ENCODE measurements at places on chromosomes 6 and 20. TPM values are rescaled to one million over a fixed set of nuclear protein-coding genes. Genes with fewer than 3 reads are reported as not detected.

Gene ZSCAN23
- 0.64 TPM for total RNA-seq

GRCh38 chr20:34988191-34988540 is 32.5 kb downstream of the MYH7B start:
- DNase-seq: no peak

Gene MEP1A
- 0.08 TPM for total RNA-seq

DNA sequence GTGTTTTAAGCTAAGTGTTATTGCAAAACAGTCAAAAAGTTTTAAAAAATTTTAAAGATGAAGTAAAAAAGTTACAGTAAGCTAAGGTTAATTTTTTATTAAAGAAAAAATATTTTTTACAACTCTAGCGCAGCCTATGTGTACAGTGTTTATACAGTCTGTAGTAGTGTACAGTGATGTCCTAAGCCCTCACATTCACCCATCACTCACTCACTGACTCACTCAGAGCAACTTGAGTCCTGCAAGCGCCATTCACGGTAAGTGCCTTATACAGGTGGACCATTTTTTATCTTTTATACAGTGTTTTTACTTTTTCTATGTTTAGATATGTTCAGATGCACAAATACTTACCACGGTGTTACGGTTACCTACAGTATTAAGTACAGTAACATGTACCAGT is 83.4 kb upstream of the STMND1 start:
- DNase-seq: no peak

DNA sequence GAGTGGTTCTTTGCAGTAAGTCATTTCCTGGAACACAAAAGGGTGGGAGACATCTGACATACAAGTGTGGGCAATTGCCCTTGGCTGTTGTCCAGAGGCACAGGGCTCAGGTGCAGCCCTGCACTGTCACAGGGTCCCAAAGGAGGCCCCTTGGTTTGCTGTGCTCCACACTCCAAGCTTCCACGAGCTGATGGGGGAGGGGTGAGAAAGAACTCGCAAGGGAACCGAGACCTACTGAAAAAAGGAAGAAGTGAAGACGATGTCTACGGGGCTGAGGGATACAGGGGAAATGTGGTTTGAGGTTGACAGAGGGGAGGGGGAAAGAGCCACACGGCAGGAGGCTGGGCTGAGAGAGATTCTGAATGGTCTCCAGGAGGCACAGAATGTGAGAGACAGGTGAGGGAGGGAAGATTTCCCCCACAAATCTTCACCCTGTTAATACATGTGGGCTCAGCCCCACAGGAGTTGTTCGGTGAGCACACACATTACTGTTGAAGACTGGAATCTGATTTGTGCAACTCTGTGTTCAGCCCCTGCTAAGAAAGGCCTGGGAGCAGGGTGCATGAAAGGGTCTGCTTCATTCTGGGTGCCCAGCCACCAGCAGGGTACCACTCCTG is 123.4 kb downstream of the LY86 start:
- no peak for DNase-seq

GRCh38 chr6:84118191-84118590 is 84.6 kb downstream of the MRAP2 start:
- no peak for DNase-seq

DNA sequence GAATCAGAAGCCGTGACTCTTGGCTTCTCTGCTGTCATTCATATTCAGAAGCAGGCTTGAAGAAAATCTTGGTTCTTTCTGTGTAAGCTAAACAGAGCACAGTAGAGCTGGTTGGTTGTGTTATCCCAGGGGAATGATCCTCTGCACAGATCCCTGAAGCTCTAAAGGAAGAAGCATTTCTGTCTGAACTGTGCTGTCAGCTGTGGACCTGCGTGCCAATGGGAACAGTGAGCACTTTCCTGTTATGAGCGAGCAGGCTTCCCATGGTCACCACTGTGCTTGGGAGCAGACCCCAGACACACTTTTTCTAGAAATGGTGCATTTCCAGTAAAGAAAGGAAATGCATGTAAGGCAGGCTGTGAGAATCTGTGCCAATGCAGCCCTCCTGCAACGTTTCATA is 490.2 kb downstream of the EPM2A start:
- no peak for DNase-seq

DNA sequence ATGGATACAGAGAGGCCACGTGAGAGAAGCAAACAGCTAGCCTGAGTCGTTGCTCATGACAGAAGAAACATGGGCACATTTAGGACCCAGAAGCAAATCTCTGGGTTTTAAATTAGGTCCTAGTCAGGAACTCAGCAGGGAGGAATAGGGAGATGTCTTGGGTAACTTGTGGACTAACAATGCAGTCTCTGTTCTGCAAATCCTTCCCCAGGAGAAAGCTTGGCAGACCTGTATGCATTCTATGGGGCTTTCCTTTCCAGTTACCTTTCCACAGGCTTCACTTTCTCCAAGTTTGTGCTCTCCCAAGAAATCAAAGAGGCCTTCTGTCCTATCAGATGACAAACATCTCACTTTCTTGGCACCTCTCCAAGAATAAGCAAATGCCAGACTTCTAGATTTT is 47.2 kb upstream of the PLCB4 start:
- peak; percentile 45 for DNase-seq

DNA sequence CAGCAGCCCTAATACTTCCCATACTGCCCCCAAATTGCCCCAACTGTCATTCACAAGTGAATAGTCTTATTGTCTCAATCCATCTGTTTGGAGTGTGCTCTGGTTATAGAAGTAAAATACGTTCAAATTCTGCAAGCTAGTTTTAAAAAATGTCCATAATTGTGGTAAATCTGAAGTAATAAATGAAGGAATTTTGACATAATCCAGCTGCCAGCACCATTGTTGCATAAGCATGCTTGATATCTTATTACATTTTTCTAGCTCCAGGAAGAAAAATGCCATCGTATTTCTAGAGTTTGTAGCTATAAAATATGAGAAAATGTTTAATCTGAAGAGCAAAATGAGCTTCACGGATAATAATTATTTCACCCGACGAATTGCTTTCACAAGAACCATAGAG is 664.7 kb downstream of the RFPL4B start:
- DNase-seq: no peak

Gene SLCO4A1
- 4.7 TPM for total RNA-seq

- peak; percentile 40 for DNase-seq
Observed at GRCh38 chr6:1091900-1092299, 220.0 kb upstream of the FOXQ1 start.

- DNase-seq: no peak
Observed at GRCh38 chr20:63280929-63281545, 8.4 kb downstream of the ARFGAP1 start.

DNA sequence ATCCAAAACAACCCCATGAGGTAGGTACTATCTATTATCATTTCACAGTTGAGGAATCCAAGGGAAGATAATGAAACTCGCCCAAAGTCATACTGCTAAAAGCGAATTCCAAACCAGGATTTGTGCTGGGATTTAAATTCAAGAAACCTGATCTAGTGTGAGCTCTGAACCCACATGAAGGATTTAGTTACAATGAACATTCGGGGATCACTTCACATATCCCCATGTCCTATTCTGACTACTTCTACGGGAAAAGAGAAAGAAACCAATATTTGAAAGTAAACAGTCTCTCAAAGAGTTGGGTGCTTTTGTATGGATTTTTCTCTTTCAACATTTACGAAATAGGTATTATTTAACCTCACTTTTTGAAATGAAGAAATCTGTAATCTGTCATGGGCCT is 12.9 kb downstream of the RANBP9 start:
- no peak for DNase-seq

DNA sequence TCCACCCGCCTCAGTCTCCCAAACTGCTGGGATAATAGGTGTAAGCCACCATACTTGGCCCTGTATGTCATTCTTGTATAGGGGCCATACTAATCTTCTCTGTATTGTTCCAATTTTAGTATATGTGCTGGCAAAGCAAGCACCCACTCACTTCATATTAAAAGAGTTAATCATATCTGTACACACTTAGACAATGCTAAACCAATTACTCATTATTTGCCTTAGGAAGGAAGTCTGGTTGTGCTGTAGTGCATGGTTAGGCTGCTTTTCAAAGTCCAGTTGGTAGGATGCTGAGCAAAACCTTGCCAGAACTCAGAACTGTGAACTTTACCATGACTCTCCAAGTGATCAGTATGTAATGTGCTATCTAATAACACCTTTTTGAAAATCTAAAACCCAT is 88.6 kb downstream of the LIN28B start:
- DNase-seq: no peak

Gene SPDEF
- 0.29 TPM for total RNA-seq

DNA sequence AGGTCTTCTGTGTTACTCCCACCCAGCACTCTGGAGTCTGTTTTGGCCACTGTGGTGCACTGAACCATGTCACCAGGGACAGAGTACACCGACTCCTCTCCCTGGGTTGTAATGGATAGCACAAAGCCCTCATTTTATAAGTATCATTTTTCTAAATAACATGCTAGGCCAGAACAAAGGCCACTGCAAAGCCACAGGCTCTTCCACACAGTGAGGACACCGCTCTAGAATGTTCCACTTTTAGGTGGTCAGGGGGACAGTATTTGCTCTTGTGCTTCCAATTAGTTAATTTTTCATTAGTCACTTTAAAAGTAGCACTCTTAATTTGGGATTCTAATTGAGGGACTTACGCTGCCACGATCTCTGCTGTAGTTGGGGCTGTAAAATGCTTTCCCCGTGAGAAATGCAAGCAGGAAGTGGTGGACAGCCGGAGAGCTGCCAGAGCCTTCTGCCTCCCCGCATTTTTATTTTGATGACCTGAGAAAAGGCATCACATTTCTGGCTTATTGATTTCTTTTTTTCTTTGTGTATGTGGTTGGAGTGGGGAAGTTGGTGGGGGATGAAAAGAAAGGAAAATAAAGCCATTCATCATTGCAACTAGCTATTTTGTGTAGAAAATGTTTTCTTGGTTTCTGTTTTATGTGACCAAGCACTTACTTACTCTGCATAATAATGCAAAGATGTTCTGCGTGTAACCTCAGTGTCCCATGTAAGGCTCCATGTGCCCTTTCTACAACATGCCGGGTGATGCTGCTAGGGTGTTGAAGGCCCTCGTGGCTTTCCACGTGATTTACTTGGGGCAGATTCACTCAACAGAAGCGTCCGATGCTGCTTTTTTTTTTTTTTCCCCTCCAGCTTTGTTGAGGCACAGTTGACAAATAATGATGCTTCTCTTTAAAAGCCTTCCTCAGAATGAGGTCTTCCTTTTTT is 195.9 kb downstream of the SASH1 start:
- DNase-seq: no peak

DNA sequence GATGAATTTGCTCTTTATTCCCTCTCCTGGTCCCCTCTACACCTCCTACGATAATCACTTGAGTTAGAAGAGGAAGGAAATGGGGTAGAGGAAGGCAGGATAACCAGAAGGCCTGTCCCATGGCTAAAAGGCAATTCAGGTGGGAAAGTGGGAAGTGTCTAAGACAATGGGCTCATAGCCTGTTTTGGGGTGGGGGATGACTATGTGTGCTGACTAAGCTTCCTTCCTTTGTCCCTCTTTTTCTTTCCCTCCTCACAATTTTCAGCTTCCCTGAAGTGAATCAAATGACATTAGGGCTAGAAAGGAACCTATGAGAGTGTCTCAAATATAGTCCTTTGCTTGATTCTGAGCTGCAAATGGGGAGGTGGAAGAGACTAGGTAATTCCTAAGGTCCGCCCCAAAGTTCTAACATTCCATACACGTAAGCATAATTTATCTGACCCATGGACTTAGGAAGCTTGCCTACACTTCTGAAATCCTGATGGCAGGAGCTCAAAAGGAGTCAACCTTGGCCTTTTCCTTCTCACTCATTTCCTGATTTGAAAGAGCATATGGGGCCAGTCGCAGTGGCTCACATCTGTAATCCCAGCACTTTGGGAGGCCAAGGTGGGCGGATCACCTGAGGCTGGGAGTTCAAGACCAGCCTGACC is 24.3 kb downstream of the EDEM2 start:
- DNase-seq: no peak

Gene PROKR2
- total RNA-seq: not detected

- no peak for DNase-seq
Observed at GRCh38 chr6:104087765-104088164, 772.0 kb downstream of the HACE1 start.

GRCh38 chr20:57092112-57092899 is 174.1 kb downstream of the BMP7 start:
- peak; percentile 62 for DNase-seq

Gene TGM3
- total RNA-seq: not detected

DNA sequence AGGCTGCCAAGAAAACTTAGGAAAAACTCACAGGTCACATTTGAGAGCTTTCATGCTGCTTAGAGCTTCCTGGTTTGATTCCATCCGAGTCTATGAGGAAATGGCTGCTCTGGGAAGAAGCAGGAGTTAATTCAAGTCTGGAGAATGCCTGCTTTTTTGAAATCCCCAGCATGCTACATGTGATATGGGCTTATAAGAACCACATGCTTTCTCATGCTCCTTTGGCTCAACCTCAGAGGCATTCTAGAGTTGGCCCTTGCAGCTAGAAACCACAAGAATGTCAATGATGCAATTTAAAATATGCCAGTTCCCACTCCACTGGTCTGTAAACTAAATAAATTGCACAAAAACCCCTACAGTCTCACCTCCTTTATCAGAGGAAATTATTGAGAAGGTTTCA is 142.9 kb upstream of the OLIG3 start:
- peak; percentile 95 for DNase-seq

DNA sequence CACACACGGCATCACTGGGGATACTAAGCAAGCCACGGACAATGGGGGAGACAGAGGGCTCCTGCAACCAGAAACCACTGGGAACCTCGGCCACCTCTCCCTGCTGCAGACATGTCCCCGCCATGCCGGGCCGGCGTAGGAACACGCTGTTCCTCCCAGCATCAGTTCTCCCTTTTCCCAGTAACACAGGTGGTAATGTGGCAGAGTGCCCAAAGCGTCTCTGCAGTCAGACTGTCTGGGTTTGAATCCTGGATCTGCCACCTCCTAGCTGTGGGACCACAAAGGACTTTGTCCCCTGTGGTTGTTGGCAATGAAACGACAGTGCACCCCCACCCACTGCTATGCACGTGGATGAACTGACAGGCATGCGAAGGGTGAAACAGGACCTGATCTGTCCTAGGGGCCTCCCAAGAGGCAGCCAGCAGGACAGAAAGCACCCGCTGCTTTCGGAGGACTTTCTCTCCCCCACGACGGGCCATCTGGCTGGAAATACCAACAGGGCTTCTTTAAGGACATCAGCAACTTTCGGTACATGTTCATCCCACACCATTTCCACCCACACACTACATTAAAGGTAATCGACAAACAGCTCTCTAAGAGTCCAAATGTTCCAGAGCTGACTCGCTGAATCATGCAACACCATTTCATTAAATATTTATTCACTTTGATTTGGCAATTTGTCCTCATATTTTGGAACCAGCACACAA is 74.1 kb downstream of the SULF2 start:
- no peak for DNase-seq

Gene MYBL2
- total RNA-seq: 40.8 TPM

DNA sequence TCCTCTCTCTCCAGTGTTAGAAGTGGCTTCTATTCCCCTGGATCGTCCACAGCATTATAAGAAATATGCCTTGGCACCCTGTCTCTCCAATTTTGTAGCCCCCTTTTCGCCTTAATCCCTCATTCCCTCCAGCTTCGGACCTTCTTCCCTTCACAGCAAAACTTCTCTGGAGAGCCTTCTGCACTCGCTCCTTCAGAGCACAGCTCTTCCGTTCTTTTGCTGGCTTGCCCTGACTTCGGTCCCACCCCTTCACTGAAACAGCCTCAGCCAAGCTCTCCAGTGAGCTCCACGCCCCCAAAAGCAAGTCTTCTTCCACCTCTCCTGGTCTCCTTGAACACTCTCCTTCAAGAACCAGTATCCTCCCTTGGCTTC is 134.7 kb upstream of the RNF24 start:
- DNase-seq: no peak

Gene SLPI
- 79.8 TPM for total RNA-seq

Gene SSTR4
- total RNA-seq: not detected

- DNase-seq: no peak
Observed at GRCh38 chr6:82227770-82228169, 19.8 kb downstream of the IBTK start.

GRCh38 chr6:35960187-35960586 is 39.3 kb upstream of the SRPK1 start:
- no peak for DNase-seq

Gene NAA20
- 63.2 TPM for total RNA-seq
